Activated T-helper 1 cell treated with anti-CD3 and anti-CD28 coated beads, Interleukin-2, amount 50 U/mL, for 16 hours (primary cell): ENCODE measurements at places on chromosomes 1 and 21.

DNA sequence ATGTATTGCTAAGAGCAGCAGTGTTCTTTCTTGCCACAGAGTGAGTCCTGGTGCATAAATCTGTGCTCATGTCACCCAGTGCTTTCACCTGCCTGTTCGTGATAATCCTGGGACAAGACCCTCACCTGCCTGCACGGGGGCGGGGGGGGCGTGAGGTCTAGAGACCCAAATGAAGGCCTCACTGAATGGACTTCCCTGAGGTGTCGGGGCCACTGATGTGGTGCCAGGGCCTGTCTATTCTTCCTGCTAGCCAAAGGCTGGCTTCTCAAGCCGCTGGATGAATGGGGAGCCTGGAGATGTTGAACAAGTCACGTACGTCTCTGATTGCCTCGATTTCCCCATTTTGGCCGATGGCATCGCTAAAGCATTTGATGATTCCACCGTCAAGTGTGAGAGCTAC is 118.8 kb upstream of the IRF2BP2 start:
- no peak for DNase-seq

DNA sequence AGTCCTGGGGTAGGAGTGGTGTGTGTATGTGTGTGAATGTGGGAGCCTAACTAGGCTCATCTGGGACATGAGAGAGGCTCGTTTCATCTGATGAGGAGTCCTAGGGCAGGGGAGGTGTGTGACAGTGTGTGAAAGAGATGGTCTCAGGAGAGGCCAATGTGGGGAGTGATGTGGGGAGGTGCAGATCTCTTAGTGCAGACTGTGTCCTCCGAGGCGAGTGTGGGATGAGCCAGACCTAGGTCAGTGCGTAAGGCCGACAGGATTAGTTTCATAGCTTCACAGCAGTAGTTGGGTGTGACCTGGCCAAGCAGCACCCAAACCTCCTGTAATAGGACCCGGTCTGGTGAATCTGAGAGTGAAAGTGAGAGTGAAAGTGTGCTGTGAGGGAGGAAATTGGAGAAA is 94.7 kb downstream of the LIPI start:
- DNase-seq: no peak

- DNase-seq: no peak
Observed at GRCh38 chr21:19785941-19786340, 1212.3 kb upstream of the NCAM2 start.

- no peak for DNase-seq
Observed at GRCh38 chr1:234639961-234640360, 30.0 kb upstream of the IRF2BP2 start.

DNA sequence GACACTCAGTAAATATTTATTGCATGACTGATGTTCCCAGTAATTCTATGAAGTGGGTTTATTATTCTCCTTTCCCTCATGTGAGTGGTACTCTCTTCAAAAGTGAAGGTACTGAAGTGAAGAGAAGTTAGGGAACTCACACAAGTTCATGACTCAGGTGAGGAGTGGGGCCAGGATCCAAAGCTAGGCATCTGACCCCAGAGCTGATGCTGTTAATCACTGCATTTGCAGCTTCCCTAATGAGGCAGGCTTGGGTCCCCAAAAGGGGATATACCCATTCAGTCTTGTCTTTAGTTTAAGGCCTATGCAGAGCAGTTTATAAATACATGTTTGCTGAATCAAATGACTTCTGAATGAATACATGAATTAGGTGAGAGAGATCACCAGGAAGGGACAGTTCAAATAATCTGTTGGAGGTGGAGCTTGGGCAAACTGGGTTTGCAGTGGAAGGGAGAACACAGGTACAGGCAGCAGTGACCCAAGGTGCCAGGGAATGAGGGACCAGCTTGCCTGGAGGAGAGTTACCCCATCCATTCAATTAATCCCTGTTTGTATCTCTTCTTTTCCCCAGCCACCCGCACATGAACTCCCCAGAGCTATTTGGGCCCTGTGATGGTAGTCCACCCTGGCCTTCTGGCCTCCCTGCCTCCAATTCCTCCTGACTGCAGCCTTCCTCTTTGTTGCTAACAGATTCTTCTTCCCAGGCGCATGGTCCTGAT is 2.0 kb downstream of the CD58 start:
- DNase-seq: no peak

DNA sequence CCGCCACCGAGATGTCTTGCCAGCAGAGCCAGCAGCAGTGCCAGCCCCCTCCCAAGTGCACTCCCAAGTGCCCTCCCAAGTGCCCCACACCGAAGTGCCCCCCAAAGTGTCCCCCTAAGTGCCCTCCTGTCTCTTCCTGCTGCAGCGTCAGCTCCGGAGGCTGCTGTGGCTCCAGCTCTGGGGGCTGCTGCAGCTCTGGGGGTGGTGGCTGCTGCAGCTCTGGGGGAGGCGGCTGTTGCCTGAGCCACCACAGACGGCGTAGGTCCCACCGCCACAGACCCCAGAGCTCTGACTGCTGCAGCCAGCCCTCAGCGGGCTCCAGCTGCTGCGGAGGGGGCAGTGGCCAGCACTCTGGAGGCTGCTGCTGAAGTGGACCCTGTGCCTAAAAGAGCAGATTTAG is 1.4 kb downstream of the LCE1F start:
- DNase-seq: no peak

- DNase-seq: no peak
Observed at GRCh38 chr1:194477908-194478307, 1291.5 kb upstream of the B3GALT2 start.

GRCh38 chr1:93015590-93015989 is 54.3 kb upstream of the DIPK1A start:
- DNase-seq: no peak

DNA sequence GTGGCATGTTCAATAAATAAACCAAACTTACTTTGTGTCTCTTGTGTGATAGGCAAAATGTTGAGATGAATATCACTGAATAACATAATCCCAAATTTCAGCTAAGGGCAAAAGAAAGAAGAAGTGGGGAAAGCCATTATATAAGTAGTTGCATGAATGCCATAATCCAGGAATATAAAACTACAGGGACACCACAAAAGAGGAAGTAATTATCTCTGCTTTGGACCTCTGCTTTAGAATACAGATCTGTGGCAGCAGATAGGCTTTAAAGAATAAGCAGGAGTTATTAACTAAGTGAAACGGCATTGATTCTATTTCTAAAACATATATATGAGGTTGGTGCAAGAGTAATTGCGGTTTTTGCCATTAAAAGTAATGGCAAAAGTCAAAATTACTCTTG is 288.5 kb upstream of the SNX7 start:
- no peak for DNase-seq

GRCh38 chr1:176976225-176976624 is 188.3 kb downstream of the ASTN1 start:
- no peak for DNase-seq

GRCh38 chr1:200731654-200732332 is 6.9 kb upstream of the CAMSAP2 start:
- DNase-seq: no peak

- no peak for DNase-seq
Observed at GRCh38 chr1:174990382-174990999, 9.3 kb upstream of the CACYBP start.

GRCh38 chr1:42429603-42430002 is 26.2 kb downstream of the ZMYND12 start:
- DNase-seq: no peak

GRCh38 chr1:165408518-165408917 is 36.4 kb downstream of the RXRG start:
- no peak for DNase-seq

DNA sequence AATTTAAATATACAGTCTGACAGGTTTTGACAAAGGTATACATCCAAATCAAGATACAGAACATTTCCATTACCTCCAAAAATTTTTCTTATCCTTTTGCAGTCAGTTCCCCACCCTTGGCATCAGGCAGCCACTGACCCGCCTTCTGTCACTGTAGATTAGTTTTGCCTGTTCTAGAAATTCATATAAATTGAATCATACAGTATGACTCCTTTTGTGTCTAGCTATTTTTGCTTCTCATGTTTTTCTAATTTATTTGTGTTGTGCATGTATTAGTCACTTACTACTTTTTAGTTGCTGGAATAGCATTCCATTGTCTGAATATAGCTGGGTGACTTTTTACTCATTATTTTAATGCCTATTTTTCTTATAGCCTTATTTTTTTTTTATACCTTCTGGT is 3.8 kb downstream of the UTP25 start:
- DNase-seq: no peak

DNA sequence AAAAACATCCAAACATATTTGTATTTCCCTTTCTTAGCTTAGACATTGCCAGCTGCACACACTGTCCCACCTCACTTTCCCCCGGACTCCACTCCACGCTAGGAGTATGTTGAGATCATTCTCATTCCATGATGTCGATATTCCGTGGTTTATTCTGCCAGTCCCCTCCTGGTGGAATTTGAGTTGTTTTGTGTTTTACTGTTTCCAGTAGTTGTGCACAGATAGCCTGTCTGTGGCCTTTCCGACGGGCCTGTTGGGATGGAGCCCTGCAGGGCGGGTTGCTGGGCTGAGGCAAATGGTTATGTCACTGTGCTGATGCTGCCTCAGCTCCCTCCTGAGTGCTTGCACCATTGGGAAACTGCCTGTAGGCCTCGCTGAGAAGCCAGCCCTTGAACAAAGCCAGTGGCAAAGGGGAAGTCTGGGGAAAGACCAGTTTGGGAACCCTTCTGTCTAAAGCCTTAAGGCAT is 12.8 kb downstream of the TRAPPC10 start:
- no peak for DNase-seq

GRCh38 chr1:116257341-116257767 is 115.7 kb upstream of the ATP1A1 start:
- no peak for DNase-seq

GRCh38 chr1:121440993-121441392 is 256.2 kb downstream of the SRGAP2C start:
- no peak for DNase-seq

- DNase-seq: no peak
Observed at GRCh38 chr21:44527983-44528633, 11.9 kb downstream of the KRTAP10-1 start.

- no peak for DNase-seq
Observed at GRCh38 chr1:191734321-191734720, 423.9 kb upstream of the RGS18 start.

GRCh38 chr1:181057079-181057478 is 23.3 kb downstream of the MR1 start:
- no peak for DNase-seq

- DNase-seq: no peak
Observed at GRCh38 chr1:72140222-72140621, 142.1 kb downstream of the NEGR1 start.

DNA sequence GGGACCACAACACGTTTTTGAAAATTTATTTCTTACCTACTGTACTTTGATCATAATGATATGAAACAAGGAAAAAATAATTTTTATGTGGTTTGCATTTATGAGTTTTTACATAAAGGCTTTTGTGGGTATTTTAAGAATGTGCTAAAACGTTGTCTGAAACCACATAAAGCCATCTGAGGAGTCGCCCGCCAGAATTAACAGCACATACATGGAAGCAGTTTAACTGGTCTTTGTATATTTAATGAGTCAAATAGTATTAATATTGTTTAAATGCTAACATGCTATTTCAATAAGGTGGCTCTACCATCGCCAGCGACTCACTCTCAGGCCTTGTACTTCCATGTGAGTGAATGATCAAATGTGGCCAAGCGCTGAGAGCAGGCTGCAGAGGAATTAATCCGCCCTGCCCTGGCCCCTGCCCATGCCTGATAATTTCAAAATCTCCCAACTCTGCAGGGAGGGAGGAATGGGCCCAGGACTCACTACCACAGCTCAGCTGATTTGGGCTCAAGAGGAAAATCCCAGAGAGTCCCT is 49.6 kb downstream of the SLC66A1 start:
- no peak for DNase-seq
